ENCODE measurements at places on chromosomes 5 and 9.

GRCh38 chr9:128124873-128125579 lies 2.5 kb downstream of the PTGES2 start:
- DNase-seq = peak; percentile 46

GRCh38 chr9:83509402-83509801 lies 28.8 kb downstream of the FRMD3 start:
- no peak for DNase-seq

DNA sequence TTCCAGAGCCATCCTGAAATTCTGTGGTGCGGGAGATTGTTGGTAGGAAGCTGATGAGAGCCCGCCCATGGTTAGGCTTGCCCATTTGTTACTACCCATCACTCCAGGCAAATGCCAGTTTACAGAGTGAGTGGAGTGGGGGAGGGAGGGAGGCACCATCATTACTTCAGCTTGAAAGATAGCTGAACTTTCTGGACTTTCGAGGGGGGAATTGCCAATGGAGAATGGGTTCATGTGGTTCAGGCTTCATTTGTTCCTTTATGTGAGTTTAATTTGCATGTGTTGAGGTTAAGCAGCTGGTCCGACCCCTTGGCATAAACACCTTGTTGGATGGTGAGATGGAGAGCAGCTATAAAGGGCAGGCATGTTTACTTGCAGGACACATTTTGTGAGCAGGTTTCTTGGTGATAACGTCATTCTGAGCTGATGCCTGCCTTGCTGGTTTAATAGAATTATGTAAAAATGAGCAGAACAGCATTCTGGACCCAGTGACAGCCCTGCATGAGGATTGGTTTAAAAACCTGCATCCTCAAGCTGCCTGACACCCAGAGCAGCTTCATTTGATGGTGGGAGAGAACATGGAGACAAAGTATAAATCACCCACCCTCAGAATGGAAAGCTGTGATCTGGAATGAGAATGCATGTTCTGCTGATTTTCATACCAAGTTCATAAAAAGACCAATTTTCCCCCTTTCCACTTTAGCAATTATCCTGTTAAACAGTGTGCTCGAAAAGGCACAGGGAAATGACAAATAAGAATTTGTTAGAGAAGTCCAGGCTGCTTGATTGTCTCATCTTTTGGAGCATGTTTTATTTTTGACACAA lies 106.3 kb downstream of the TRIO start:
- no peak for DNase-seq

DNA sequence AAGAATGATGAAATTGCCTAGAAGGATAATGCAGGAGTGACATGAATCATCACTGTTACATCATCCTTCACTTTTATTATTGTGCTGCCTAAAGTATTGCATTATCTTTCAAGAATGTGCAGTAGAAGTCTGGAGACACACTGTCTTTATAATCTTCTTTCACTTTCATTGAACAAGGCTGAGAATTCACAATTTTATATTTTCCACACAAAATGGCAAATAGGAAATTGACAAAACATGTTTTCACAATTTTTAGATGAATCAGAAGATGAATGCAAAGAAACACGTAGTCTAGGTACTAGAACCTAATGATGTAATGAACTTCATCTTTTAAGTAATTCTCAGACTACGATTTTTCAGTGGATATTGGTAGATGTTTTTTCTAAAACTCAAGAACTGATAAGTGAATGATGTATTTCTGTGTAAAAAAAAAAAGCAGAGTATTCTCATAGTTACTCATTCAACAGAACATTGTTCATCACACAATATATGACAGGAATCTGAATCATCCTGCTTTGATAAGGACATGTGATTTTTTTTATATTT lies 131.5 kb upstream of the GRHPR start:
- no peak for DNase-seq

DNA sequence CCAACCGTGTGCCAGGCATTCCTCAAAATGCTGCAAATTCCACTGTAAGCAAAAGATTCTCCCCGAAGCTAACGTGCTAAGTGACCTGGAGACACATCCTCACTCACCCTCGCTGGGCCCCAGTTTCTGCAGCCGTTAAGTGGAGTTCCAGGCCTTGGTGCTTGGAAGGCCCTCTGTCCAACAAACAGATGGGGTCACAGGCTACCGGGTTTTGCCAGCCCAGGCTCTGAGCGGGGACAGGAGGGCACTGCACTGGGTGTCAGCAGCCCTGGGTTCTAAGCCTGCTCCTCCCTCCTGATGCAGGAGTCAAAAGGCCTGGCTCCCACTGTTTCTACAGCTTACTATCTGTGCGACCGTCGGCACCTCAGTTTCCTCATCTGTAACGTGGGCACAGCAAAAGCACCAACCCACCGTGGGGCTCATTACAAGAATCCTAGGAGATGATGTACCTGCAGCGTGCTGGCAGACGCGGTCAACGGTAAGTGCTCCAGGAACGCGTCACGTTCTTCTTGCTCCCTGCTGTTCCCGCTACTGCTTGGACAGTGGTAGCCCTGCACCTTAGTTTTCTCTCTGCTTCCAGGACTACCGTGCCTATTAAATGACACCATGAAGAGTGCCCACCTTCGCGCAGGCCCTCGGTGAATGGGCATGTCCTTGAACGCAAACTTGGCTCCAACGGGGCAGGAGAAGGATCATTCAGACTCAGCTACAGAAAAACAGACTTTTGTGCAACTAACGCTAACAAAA lies 84.8 kb downstream of the ADAMTS2 start:
- no peak for DNase-seq
